ENCODE measurements at places on chromosomes 11 and 22.

- no peak for DNase-seq
Observed at GRCh38 chr11:119363081-119363850, 16.8 kb upstream of the MFRP start.

DNA sequence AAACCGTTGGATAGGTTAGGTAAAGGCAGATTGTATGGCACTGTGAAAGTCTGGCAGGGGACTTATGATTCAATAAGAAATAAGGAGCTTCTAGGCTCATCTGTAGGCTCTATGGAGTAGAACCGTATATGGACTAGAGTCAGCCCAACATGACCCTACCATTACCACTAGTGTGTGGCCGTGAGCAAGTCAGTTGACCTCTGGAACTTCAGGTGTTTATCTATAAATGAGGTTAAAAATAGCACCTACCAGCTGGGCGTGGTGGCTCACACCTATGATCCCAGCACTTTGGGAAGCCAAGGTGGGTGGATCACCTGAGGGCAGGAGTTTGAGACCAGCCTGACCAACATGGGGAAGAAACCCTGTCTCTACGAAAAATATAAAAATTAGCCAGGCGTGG, 4.4 kb downstream of the HINFP start:
- no peak for DNase-seq

DNA sequence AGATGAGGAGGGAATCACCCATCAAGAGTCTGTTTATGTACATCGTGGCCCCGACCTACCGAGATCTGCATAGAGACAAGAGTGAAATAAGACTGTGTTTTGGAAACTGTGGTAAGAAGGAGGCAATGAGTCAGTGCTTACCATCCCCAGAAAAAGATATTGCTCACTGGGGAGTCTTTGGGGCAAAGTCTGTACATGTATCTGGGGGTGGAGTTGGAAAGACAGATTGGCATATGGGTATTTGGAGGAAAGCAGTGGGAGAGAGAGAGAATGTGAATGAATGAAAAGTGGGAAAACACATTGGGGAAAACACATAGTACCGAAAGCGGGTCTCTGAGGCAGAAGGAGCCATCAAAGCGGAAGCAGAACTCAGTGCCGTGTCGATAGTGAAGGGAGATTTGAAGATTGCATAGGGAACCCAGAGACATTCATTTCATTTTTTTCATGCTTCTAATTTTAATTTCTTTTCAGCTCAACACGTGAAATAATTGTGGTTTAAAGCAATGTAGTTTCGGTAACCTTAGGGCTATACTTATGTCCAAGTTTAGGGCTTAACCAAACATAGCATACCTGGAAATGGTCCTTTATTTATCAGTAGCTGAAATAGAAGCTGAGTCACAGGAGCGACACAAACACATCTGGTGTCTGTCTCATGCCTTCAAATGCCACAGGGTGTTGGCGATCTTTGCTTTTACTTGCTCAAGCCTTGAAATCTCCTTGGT, 98.6 kb upstream of the CD44 start:
- DNase-seq = no peak

GRCh38 chr22:20606041-20606783, 98.8 kb downstream of the MED15 start:
- peak; percentile 97 for DNase-seq

DNA sequence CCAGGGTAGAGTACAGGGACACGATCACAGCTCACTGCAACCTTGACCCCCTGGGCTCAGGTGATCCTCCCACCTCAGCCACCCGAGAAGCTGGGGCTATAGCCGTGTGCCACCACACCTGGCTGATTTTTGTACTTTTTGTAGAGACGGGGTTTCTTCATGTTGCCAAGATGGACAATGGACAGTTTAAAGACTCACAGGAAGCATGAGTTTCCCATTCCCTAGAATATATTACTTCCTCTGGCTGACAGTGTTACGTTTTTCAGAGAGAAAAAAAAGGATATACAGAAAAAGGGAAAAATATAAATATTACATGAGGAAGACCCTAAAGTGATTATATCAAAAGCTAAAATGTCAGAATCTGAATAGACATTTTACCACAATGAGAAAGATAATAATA, 72.3 kb downstream of the RSF1 start:
- DNase-seq = no peak

DNA sequence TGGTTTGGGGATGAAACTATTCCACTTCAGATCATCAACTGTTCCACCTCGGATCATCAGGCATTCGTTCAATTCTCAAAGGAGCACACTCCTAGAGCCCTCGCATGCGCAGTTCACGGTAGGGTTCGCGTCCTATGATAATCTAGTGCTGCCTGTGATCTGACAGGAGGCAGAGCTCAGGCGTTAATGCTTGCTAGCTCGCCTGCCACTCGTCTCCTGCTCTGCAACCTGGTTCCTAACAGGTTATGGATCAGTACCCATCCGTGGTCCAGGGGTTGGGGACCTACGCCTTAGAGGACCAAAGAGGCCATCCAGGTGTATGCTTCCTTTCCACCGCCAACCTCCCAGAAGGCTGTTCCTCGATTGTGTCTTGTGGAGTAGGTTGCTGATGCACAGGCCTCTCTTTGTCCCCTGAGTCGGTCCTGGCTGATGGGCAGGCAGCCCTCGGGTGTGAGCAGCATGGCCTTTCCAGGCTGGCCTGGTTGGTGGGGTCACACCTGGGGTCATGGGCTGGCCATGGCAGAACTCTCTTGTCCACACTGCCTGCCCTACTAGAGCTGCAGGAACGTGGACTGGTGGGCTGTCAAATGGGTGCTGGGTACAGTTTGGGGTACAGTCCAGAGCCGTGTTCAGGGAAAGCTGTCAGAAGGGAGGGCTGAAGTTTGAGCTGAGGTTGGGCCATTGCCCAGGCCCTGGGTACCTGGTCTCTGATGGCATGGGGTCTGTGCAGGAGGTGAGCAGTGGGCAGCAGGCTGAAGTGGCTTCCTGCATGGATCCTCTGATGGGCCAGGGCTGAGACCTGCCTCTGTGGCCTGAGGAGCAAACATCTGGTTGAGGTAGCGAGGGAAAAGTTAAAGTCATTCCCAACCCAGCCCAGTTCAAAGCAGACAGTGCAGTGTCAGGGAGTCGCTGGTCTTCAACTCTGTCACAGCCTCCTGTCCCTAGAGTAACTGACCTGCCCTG, 11.1 kb downstream of the PRDM11 start:
- no peak for DNase-seq

- DNase-seq = no peak
Observed at GRCh38 chr22:48207919-48208535, 1445.6 kb downstream of the TBC1D22A start.

DNA sequence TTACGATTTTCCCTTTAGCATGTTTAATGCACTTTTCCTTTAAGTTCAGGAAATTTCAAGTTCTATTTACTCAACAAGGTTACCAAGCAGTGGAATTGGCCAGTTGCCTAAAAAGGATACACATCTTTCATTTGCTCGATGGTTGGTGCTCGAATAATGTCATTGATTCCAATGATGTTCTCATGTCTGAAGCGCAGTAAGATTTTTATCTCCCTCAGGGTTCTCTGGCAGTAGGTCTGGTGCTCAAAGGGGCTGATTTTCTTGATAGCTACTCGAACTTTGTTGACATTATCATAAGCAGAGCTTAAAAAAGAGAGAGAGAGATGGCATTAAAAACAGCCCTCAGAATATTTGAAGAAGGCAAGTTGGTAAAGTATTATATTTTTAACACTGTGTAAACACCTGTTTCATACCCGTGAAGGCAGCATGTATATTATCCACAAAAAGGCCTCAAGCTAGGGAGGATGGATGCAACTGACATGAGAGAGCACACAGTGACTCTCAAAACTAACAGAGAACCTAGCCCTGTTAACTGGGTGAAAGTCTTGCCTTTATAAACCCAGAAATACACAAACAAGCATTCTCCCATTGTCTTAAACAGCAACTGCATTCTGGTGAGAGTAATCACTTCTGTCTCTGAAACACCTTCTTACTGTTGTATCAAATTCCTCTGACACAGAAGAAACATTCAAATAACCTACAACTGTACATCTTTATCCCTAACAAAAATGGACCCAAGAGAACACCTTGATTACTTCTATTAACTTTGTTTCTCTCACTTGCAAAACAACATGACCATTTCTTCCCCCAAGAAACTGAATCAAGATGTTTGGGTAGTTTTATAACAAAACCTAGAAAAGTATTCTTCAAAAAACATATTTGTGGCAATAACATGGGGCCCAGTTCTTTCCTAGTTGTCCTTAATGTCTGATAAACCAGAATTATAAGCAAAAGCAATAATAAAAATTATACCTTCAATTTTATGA, 59.6 kb downstream of the MAPK1 start:
- DNase-seq = no peak

DNA sequence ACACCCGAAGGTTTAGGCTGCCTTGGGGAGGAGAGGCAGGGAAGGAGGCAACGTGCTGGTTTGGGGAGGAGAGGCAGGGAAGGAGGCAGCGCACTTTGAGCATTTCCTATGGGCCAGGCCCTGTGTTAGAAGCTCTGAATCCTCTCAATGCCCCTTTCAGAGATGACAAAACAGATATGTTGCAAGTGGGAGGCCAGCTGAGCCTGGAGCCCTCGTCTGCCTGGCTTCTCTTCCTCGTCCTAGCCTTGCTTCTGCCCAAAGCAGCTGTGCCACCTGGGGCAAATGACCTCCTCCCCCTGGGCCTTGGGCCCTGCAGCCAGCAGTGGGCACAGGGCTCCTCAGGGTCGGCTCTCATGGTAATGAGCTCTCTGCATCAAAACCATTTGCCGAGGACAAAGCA, 15.3 kb upstream of the LRRC32 start:
- DNase-seq = no peak

GRCh38 chr11:18365741-18366140, 28.6 kb upstream of the LDHA start:
- no peak for DNase-seq

DNA sequence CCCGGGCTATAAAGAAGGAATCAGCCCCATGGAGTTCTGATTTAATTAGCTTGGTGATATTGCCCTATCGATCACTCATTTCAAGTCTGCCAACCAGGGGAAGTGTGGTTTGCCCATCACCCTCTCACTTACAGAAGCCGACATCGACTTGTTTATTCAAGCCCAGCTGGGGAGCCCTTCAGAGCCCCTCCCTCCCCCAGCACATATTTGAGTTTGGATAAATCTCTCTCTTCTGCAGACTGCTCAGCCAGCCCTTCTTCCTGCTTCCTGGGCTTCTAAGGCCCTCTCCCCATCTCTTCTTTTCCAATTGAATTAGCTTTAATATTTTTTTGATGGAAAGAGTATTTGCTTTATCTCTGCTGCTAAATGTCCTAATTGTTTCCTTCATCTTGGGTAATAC, 299.0 kb downstream of the MIAT start:
- no peak for DNase-seq

- DNase-seq = peak; percentile 68
Observed at GRCh38 chr11:79400717-79401330, 40.0 kb downstream of the TENM4 start.

DNA sequence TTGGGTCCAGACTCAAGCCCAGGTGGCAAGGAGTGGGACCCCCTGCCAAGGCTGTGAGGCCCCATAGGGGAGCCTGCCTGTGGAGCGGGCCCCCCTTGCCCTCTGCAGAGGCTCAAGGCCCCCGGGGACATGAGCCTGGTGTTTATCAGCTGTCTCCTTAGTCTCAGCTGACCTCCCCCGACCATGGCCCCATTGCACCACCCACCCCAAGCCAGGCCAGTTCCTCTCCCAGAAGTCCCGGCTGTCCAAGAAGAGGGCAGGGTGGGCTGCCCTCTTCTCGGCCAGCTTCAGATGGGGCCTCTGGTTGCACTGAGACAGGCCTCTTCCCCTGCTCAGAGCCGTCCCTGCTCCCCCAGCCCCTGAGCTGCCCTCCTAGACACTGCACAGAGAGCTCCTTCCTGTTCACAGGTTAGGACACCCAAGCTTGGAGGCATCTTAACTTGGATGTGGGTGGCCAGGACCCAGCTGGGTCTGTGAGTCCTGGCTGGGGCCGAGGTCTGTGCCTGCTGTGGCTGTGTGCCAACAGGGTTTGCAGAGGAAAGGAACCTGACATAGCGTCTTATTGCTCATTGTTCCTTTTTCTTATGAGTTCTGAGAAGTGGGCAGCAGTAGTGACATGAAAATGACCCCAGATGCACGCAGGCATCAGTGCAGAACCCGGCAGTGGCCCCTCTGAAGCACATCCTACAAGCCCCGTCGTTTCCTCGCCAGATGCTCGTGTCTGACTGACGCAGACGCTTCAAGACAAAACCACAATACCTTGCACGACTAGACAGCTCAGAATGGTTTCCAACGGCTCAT, 5.4 kb downstream of the TRABD start:
- DNase-seq = no peak

DNA sequence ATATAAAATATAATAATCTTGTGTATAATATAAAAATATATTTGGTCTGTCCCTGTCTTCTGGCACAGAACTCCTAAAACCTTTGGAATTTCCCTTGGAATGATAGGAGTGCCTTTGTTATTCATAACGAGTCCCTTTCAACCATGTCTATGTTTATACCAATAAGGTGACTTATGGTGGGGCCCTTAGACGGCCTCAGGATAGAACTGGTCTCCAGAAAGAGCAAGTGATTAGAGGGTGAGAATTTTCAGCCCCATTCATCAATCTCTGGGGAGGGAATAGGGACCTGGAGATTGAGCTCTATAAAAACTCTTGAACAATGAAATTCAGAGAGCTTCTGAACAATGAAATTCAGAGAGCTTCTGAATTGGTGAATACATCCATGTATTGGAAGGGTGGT, 18.4 kb upstream of the PICALM start:
- DNase-seq = no peak

- no peak for DNase-seq
Observed at GRCh38 chr11:69657911-69658625, 17.1 kb downstream of the LTO1 start.

GRCh38 chr22:30891781-30892180, 76.8 kb downstream of the MORC2 start:
- DNase-seq = no peak

- DNase-seq = no peak
Observed at GRCh38 chr22:46061124-46061500, 84.2 kb upstream of the WNT7B start.

DNA sequence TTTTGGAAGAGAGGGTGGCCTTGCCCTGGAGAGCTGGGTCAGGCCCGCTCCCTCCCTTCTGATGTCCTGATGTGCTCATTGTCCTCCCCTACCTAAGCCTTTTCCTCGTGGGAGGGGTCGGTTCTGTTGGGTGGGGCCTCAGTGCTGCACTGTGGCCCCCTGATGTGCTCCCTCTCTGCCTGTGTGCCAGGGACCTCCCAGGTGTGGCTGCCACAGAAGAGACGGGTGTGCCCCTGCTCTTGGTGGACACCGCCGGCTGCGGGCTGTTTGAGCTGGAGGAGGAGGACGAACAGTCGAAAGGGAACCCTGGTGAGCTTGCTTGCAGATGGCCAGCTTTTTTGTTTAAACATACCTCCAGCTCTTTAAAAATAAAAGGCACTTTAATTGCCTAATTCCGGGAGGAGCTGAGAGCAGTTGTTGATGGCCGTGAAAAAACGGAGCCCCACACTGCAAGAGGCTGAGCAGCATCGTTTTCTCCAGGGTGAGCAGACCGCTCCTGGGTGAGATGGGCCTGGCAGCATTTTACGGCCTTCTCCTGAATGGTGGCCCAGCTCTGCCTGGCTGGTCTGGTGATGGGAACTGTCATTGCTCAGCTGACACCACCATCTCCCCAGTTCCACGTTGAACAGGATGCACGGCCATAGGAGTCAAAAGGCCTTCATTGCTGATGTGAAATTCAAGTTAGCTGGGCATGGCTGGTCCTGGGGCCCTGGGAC, 30.1 kb downstream of the IGHMBP2 start:
- no peak for DNase-seq

- peak; percentile 78 for DNase-seq
Observed at GRCh38 chr22:42947211-42947990, 67.5 kb downstream of the PACSIN2 start.
